ENCODE measurements at places on chromosomes 1 and 21.

GRCh38 chr1:168116327-168116799, 20.4 kb downstream of the GPR161 start:
- DNase-seq: peak; percentile 48

- DNase-seq: no peak
These were observed 30.7 kb downstream of the EIF2D start for GRCh38 chr1:206581571-206581981.

GRCh38 chr21:25341981-25342380, 265.3 kb downstream of the MRPL39 start:
- no peak for DNase-seq

GRCh38 chr1:206555473-206555935, 48.2 kb downstream of the RASSF5 start:
- DNase-seq: no peak

DNA sequence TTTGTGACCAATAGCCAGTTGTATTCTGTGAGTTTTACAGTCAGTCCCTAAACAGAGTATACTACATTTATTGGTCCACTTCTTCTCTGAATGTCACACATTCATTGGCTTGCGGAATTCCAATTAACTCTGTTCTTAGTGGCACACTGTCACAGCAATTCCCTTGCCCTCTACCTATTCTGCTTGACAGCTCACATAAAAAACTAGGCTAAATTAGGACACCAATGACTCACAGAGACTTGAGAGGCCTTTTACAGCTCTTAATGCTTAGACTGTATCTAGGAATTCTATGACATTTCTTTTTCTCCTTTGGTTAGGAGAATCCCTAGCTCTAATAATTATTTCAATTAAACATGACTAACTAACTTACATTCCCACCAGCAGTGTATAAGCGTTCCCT, 104.1 kb downstream of the NEGR1 start:
- DNase-seq: peak; percentile 27

- no peak for DNase-seq
These were observed 1.2 kb downstream of the OLIG2 start for GRCh38 chr21:33026878-33027400.

DNA sequence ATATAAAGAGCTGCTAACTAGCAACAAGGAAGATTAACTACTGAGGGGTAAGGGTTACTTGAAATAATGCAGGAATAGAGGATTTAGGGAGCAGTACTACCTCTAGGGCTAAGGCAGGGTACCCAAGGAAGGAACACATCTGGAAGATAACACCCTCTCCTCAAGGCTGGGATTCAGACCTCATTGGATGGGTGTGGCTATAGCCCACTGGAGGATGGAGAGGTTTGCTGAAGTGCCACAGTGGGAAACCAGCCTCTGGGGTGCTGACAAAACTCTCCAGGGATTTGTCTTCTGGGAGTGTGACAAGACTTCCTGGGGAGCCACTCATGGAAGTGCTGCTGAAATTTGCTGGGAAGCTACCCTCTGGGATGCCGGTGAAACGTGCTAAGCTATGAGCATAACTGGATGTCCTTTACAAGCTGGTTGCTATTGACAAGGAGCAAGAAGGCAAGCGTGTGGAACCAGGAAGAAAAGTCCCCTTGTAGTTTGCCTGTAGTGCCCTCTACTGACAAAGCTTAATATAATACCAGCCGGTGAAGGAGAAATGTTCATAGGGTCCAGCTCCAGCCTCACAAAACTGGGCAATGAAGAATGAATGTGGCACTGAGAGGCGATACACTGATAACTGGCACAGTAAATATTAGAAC, 122.8 kb upstream of the USP24 start:
- peak; percentile 75 for DNase-seq

DNA sequence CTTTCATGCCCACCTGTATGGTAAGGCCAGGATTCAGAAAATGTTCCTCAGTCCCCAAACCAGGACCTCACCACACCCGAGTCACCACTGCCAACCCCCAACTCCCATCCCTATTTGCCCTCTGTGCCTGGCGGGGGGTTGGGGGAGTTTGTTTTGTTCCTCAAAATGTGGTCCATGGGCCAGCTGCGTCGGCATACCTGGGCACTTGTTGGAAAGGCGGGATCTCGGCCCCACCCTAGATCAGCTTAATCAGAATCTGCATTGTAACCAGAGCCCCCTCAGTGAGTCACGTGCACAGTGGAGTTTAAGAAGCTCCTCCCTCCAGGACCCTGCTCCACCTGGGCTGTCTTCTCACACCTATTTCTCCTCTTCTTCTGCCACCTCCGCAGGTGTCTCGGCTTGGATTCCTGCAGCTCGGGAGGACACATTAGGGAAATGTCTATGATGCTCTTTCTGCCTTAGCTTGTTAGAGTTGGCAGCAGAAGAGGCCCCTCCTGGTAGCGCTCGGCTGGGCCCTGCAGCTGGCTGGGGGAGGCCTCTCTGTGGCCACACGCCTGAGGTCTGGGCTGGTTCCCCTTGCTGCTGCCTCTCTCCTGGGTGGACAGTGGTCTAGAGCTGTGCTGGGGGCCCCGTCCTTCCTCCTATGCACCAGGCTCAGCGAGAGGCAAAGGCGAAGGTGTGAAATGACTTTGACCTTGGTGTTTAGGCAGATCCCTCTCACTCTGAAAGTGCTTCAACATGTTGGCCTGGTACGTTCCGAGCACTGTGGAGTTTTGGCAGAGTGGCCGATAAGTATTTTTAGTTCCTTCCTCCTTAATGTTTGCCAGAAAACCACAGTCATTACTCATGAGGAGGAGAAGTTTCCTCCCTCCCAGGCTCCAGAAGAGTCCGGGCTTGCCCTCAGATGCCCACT, 41.8 kb upstream of the CAMTA1 start:
- DNase-seq: peak; percentile 93

DNA sequence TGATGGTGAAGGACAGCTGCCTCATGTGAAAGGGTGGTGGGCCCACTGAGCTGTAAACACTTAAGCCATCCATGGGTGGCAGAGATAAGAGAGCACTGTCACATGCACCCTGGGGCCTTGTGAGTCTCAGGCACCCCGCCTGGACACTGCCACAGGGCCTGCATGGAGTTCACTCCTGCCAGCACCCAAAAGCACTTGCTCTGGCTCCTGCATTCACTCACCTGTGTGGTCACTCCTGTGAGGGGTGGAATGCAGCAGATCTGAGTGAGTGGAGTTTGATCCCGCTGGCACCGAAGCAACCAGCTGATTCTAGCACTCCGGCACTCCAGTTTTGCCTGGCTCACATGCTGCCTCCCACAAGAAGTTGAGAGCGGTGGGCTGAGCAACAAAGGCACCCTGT, 1142.1 kb upstream of the PRMT6 start:
- DNase-seq: no peak

DNA sequence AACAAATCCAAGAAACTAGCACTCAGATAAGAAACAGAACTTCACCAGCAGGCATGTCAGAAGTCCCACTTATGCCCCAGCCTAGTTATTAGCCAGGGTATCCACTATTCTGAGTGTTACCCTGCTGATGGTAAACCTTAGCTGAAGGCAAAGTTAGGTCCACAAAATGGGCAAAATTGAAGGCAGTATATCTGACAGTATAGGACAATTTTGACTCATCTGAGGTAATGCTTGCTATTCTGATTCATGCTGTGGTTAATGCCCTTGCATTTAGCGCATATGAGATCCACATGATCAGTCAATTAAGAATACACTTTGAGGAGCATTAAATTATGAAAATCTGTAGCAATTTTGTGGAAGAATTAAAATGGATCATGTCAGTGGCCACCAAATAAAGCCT, 15.1 kb downstream of the IFI44 start:
- peak; percentile 24 for DNase-seq

GRCh38 chr1:167499664-167500101, 18.6 kb downstream of the CD247 start:
- no peak for DNase-seq

DNA sequence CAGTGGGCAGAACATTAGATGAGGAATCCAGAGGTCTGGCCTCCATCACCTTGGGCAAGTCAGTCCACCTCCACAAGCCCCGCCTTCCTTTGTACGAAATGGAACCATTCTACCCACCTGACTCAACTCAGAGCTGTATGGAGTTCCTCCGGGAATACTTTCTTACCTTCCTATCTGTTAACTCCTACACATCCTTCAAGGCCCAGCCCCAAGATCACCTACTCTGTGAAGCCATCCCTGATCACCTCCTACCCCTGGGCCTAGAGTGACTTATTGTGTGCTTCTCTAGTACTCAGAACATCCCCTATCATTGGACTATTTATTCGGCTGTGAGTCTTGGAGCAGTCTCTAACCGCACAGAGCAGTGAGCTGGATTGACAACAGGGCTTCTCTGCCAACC, 66.7 kb downstream of the GLIS1 start:
- no peak for DNase-seq

- DNase-seq: no peak
These were observed 8.8 kb upstream of the JAK1 start for GRCh38 chr1:64975127-64975526.

Data from epithelial cell of esophagus (primary cell).